ENCODE measurements at places on chromosomes 6 and 20.

DNA sequence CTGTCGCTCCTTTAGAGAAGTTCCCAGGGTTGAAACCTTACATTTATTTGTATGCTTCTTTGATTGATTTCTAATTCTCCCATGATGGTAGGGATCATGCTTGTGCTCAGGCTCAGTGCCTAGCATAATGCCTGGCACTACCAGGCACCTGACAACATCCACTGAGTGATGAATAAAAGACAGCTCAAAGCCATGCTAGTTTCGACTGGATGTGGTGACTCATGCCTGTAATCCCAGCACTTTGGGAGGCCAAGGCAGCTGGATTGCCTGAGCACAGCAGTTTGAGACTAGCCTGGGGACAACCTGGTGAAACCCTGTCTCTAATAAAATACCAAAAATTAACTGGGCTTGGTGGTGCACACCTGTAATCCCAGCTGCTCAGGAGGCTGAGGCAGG is 11.6 kb upstream of the CD164 start:
- DNase-seq: no peak

DNA sequence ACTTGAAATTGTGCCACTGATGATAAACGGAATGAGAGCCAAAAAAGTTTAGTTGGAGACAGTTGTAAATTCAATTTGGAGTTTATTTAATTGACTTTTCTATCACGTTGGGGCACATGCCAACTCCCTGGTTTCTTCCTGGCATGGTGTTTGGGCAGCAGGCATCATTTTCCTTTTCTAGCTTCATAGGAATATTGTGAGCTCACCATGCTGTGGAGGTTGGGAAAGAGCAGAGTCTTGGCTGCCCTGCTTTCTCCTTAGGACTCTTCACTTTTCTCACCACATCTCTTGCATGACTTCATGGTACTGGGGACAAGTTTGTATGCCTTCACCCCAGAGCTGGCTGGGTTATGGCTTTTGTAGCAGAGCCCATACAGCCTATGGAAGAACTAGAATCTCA is 6.4 kb downstream of the SCAND1 start:
- DNase-seq: no peak

DNA sequence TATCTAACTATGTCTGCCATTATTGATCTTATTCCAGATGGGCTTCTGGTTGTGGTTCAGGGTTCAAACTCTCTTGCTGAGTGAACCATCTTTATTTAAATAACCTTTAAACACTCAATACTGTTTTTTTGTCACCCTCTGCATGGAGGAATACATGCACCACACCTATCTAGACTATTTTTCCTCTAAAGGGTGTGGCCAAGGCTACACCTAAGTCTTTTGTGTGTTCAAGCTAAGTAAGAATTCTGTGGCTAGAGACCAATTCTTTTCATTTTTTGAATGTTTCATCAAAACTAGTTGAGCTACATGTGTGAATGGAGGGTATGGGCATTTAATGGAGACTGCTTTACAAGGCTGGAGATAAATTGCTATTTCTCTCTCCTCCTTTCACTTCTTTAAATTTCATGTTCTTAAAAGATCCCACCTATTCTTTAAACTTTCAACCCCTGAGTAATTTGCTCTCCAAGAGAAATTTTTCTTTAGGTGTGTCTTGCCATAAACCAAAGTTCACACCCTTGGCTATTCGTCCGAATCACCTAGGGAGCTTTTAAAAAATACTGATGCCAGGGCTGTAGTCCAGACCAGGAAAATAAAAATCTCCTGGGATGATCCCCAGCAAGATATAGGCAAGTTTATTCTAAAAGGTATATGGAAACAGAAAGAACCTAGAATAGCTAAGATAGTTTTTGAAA is 24.8 kb upstream of the MBOAT1 start:
- no peak for DNase-seq

DNA sequence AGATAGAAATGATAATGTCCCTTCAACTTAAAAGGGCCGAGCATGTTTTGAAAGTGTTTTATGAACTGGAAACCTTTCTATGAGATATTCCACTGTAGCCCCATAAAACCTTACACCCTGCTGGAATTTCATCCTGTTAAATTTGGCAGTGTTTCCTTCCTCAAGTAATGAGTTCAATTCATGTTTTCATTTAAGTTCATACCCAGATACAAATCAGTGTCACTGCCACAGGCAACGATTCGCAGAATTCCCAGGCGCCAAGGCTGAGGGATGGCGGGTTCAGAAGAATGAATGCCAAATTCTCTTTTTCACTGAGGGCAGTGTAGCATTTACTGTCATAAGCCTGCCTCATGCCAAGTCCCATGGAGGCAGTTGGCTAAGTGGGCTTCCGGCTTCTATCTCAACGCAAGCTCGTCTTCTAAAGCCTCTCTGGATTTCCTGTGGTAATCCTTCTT is 511.8 kb upstream of the ID4 start:
- DNase-seq: no peak

DNA sequence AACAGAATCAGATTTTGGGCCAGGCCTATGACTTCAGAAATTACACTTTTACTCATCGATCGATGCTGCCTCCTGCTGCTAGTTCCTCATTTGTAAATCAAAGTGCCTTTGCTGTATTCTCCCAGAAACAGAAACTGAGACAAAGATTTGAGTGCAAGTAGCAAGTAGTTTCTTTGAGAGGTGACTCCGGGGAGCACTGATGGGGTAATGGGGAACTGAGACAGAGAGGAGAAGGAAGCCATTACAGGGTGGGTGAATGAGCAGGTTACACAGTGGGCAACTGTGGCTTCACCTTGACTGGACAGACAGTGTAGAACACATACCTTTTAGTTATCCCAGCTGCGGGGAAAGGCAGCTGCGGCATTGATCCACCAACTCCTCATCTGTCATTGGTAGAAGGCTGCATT is 9.7 kb upstream of the CD40 start:
- peak; percentile 77 for DNase-seq

GRCh38 chr20:18571578-18571977 is 4.3 kb downstream of the SMIM26 start:
- DNase-seq: no peak

- peak; percentile 94 for DNase-seq
Observed at GRCh38 chr20:31595654-31596411, 9.3 kb upstream of the ID1 start.

- DNase-seq: no peak
Observed at GRCh38 chr20:46720776-46721425, 11.5 kb downstream of the SLC2A10 start.

DNA sequence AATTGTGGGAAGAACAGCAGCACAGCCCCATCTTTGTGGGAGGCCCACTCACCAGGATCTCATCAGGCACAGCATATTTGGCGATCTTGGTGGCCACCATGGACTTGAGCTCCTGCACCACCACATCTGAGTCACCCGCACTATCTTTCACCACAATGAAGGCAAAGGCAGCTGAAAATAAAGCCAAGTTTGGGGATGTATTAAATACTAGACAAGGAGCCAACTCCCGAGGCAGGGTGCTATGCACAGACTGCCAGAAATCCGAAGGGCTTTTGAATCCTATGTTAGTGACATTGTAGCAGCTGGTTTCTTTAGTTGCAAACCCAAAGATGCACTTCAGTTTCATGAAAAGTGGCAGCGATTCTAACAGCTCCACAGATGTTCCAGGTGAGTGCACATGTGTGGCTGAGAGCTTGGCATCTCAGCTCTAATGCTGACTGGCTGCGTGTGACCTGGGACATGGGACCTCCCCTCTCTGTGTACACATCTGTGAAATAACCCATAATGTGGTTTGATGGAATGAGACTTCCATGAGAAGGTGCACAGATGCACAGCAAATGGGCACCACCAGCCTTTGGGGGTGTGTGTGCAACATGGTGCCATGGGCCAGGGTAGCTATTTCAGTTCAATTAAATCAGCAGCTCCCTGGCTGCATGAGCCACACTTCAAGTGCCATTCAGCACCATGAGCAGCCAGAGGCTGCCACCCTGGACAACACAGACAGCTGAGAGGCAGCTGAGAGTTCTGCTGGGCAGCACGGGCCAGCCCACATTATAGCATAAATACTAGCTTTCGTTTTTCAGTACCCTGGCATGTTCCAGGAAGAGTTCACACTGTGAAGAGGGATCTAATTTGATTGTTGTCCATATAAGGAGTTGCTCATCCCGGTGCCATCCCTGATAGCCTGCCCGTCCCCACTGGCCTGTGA is 16.9 kb upstream of the APMAP start:
- DNase-seq: no peak

GRCh38 chr6:134830940-134831339 is 119.0 kb downstream of the ALDH8A1 start:
- no peak for DNase-seq

- DNase-seq: no peak
Observed at GRCh38 chr6:40585223-40585622, 1.9 kb downstream of the LRFN2 start.

- DNase-seq: no peak
Observed at GRCh38 chr20:34163307-34163706, 51.3 kb upstream of the EIF2S2 start.

GRCh38 chr6:150427843-150428242 is 59.0 kb downstream of the IYD start:
- no peak for DNase-seq

DNA sequence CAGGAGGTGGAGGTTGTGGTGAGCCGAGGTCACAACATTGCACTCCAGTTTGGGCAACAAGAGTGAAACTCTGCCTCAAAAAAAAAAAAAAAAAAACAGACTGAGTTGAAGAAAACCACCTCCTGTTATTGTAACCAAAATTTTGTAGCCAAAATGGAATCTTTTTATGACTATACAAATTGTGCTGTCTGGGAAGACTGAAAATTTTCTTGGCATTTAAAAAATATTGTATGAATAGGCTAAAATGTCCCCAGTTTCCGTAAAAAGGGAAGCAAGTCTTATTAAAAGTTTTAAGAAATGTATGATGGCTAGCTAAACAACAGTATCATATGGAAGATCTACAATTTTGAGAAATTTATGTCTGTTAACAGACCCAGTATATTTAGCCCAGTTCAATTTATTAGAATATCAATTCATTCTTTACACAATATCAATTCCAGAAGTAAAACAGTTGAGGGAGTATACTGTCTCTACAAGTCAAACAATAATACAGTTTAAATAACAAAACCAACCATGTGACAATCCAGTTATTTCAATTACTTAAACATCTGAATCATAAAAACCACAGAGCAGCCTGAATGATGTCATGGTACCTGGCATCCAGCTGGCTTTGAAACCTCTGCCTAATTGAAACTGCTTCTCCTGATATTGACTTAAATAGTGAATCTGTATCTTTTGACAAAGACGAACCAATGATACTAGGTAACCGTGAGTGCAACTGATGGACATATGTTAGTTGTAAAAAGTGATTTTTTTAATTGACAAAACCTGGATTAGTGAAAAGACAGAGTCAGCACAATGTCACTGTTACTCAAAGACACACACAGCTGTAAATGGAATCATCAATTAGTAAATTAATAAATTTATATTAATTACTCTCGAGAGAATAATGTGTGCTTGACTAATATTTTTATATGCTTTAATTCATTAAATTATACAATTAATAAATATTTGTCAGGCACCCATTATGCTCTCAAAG is 166.6 kb upstream of the MARCKS start:
- no peak for DNase-seq

- no peak for DNase-seq
Observed at GRCh38 chr6:142700671-142701312, 244.2 kb downstream of the HIVEP2 start.

- no peak for DNase-seq
Observed at GRCh38 chr20:7893014-7893730, 47.1 kb downstream of the HAO1 start.

- DNase-seq: no peak
Observed at GRCh38 chr6:146943664-146944063, 260.6 kb upstream of the STXBP5 start.

- no peak for DNase-seq
Observed at GRCh38 chr6:113377362-113377942, 479.7 kb upstream of the MARCKS start.

GRCh38 chr20:58626051-58626450 is 25.0 kb upstream of the STX16 start:
- no peak for DNase-seq

GRCh38 chr20:3119044-3119443 is 34.5 kb upstream of the AVP start:
- no peak for DNase-seq

GRCh38 chr6:57342148-57342669 is 24.8 kb downstream of the PRIM2 start:
- DNase-seq: no peak

DNA sequence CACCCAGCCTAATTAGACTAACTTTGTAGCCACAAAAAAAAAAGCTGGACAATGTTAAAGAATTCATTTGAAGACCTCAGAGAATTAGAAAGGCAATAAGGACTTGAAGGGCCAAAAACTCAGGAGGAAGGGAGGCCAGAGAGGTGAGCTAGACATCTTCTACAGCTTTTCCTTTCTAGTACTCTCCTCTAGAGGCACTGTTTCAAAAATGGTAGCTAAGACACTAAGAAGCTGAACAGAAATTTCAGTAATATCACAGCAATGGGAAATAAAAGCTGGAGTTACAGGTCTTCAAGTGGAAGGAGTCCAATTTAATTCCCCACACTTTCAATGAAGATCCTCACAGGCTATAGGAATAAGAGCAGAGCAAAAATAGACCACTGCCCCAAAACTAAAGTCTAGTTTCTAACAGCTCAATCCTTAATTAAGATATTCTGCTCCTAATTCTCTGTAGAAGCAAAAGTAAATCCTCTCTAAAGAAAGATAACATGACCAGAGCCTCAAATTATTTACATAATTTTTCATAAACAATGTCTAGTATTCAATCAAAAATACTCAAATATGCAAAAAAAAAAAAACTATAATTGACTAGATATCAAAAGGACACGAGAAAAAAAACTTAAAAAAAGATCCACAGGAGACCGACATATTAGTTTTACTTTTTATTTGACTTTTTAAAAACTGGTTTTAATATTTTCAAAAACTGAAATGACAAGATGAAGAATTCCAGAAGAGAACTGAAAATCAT is 63.7 kb downstream of the RNGTT start:
- no peak for DNase-seq

DNA sequence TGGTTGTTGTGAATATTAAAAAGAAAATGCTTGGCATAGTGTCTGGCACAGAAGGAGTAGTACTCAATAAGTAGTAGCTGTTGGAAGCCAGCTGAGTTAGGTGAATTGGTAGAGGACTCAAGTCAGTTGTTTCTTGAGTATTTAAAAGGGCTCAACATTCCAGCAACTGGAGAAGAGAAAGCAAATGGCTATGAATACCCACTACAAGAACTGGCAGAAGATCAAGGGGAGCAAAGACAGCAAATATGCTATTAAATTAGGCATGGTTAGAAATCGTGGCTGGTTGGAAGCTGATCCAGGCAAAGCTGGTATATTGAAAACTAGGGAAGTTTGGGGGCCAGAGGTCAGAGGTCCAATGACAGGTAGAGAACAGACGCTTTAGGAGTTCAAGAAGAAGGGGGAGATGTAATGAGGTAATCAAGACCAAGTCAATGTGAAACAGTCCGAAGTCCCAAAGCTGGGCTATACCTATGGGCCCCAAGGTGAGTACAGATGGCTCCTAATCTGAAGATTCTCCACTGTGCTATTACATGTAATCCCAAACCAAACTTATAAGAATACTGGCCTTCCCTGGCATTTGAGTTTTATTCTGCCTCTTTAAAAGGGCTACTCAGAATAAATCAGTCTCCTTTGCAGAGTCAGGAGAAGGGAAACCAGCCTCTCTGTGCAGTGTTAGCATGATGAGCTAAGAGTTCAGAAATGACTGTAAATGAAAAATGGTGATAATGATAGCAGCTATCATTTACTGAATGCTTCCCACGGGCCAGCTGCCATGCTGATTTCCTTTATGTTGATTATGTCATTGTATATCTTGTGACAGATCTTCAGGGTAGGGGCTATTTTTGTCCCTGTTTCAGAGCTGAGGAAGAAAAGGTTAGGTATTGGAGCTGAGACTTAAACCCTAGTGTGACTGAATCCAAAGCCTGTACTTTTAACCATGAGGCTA is 122.3 kb downstream of the ANKS1A start:
- no peak for DNase-seq

Measured in vagina (tissue), 2 donors.